ENCODE measurements at places on chromosomes 16 and 17.

- no peak for DNase-seq
Measured at GRCh38 chr16:59205403-59205802, 471.3 kb upstream of the GOT2 start.

DNA sequence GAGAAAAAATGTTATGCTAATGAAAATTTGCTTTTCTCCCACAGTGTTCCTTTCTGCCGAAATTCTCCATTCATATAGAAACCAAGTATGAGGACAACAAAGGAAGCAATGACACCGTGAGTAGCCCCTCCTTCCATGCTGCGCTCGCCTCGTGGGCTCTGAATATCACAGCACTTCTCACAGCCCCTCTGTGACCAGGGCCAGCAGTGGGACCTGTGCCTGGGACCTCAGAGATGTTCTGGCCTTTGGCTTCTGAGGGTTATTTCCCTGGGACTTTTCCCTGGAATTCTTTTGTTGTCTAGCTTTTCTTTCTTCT is 139.6 kb upstream of the NOL11 start:
- no peak for DNase-seq

DNA sequence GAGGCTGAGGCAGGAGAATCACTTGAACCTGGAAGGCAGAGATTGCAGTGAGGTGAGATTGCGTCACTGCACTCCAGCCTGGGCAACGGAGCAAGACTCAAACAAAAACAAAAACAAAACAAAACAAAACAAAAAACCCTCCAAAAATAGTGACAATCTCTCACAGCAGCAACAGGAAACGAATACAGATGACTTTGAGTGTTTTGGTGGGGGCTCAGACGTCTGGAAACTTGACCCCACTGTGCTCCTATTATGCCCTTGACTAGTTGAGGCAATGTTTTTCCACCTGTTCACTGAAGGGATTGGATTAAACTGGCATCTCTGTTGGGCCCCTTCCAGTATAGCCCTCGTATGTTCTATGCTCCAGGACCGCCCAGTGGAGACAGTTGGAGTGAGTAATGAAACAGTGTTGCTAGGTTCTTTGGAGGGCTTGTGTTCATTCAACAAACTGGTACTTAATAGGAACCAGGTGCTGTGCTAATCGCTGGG is 167.0 kb downstream of the UTP18 start:
- no peak for DNase-seq

DNA sequence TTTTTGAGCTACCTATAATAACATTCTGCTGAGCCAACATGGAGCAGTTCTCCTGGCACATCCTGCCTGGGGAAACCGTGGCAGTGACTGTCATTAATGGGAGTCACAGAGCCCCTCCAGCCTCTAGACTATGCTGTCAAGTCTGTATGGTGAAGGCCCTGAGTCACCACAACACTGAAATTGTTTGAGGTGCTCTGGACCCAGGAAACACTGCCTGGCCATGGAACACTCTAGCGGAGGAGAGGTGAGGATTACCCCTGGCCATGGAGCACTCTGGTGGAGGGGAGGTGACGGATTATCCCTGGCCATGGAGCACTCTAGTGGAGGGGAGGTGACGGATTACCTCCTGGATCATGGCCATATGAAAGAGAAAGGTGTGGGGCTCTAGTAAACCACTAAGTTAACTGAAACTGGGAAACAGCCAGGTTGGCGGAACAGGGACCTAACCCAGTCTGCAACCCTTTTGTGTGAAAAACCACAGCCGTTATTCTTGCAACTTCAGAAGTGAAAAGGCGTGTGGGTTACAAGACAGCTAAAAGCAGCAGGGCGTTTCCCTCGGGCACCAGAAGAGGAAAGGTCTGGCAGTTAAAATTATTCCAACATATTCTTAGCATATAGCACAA is 156.7 kb downstream of the KCNJ12 start:
- DNase-seq = no peak

DNA sequence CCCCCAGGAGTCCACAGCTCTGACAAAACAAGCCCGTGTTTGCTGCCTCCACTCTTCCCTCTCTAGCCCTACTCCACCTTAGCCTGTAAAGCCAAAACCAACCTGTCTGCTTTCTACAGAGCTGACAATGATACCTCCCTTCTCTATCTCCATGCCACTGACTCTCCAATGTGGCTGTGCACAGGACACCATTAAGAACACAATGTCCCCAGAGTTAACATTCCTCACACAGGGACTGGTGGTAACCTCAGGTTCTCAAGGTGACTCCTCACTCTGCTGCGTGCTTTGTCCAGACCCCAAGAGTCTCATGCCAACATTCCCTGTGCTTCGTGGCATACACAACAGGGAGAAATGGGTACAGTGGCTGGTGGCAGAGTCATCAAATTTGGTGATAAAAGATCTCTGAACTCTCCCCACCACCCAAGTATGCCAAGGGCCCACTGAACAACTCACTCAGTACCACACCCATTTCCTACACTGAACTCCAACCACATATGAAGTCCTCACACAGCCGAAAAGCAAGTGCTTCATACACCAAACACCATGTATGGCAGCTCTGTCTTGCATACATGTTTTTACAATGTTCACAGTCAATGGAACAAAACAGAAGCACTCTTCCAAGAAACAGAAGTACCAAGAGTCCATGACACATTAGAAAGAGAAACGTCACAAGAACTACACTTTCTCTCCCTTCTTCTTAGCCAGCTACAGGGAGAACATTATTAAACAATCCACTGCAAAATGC is 21.1 kb downstream of the CSNK2A2 start:
- no peak for DNase-seq

DNA sequence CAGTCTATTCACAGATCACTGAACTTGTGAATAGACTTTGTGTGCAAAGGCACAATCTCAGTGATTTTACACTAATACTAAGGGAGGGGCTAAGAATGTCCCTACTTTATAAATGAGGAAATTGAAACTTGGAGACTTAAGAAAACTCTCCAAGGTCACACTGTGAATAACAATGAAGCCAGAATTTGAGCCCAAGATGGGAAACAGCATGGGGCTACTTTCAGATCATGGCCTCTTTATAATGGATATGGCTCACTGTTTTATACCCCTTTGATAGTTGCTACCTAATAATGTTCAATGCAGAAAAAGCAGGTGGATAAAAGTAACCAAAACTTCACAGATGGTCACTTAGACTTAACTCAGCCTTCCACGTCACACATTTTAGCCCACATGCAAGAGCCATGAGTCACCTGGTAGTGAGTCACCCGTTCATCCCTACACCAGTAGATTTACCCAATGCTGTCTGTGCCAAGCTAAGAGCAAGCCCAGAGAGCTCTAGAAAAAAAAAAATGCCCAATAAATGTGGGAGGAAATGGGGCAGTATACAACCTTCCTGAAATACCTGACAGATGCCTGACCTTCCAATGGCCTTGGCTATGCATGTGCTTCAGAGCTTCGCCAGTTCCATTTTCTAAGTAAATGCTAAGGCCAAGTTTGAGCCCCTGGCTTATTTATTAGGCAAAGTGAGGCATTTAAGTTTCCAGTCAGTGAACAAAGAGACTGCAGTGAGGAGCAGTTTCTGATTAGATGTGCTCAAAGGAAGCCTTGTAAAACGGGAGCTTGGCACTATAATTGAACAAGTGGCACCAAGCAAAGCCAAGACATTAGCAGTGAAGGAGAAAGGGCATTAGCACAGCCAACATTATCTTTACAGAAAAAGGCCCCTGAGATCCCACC is 219.7 kb downstream of the TMEM114 start:
- no peak for DNase-seq

GRCh38 chr16:1788095-1788707 is 5.3 kb downstream of the IGFALS start:
- DNase-seq = no peak

DNA sequence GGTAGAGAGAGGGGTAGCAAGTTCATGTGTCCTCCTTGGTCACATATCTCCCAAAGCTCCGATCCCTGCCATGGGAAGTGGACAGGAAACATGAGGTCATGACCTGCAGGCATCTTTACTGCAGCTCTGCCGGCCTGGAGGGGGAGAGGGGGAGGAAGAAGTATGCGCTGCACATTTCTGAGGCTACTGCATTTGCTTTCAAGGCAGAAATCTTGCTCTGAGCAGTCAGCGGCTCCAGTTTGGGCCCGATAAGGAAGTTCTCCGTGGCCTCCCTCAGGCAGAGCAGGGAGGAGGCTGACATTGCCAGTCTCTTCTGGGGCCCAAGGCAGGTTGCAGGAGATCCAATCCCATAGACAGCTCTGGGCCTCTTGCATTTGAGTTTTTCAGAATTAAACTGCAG is 1.5 kb upstream of the NHERF1 start:
- DNase-seq = no peak

DNA sequence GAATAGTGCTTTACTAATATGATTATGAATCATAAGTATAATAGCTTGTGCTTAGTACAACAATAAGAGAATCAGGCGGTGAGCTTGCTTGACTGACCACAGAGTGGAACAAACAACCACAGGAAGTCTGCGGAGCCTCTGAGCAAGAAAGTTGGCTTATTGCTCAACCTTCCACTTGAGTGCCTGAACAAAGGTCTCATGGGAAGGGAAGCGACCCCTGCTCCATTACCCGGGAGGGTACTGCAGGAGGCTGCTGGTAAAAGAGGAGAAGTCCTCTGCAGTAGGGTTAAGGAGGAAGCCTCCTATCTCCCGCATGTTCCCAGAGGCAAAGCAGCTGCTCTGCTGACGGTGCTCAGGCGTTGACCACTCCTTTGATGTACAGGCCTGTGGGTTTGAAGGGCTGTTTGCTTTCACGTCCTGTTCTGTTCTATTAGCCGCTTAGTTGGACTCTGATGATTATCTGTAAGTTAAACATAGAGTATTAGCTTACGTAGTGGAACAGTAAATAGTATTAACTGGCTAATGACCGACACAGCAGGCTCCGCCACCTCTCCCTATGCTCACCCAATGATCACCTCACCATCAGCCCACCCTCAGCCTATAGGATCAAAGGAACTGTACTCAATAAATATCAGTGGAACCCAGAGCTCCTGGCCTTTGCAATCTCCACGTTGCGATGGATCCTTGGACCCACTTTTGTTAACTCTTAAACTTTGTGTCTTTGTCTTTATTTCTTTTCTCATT is 17.5 kb downstream of the ALOX15B start:
- no peak for DNase-seq

GRCh38 chr16:12057266-12057665 is 80.7 kb downstream of the SNX29 start:
- DNase-seq = no peak

GRCh38 chr16:49027420-49027819 is 254.2 kb downstream of the CBLN1 start:
- DNase-seq = no peak

DNA sequence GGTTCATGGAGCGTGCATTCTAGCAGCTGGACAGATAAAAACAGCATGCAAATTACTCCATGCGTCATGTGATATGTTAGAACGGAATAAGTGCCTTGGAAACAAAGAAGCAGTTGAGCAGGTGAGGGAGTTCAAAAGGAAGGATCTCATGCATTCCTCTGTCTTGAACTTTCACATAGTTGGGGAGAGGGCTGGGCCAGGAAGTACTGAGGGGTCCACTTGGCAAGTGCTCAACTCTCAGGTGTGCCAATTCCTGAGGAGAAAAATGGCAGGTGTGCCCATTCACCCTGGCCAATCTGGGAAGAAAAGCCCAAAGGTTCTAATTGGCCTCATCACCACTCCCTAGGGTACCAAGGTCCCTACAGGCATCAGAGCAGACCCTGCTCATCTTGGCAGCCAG is 67.7 kb downstream of the CES1 start:
- no peak for DNase-seq

DNA sequence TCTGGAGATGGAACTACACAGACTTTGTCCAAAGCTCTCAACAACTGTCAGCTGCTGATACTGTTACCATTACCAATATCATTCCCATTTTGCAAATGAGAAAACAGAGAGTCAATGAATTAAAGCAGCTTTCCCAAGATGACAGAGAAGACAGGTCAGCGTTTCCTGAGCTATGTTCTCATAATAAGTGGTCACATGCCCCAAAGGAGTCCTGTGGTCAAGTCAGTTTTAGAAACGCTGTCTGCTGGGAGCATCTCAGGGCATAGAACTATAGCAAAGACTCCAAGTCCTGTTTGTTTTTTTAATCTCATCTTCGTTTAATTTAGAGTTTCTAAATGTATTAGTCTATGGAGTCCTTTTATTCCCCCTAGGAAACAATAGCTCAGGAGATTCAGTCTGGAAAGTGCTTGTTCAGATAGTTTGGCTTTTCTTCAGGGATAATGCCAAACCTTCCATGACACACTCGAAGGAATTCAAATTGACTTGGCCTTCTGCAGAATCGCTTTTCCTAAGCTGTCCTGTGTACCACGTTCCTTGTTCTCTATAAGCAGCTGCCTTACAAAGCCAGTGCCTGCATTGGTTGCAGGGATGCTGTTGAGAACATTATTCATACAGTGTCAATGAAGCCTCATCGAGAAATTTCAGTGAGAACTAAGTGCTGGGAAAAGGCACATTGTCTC is 12.1 kb downstream of the CCDC42 start:
- DNase-seq = no peak

GRCh38 chr16:79752396-79752795 is 151.9 kb upstream of the MAF start:
- no peak for DNase-seq

GRCh38 chr16:8849411-8850011 is 19.3 kb downstream of the CARHSP1 start:
- no peak for DNase-seq

- no peak for DNase-seq
Measured at GRCh38 chr16:65570261-65570660, 448.4 kb upstream of the CDH11 start.

DNA sequence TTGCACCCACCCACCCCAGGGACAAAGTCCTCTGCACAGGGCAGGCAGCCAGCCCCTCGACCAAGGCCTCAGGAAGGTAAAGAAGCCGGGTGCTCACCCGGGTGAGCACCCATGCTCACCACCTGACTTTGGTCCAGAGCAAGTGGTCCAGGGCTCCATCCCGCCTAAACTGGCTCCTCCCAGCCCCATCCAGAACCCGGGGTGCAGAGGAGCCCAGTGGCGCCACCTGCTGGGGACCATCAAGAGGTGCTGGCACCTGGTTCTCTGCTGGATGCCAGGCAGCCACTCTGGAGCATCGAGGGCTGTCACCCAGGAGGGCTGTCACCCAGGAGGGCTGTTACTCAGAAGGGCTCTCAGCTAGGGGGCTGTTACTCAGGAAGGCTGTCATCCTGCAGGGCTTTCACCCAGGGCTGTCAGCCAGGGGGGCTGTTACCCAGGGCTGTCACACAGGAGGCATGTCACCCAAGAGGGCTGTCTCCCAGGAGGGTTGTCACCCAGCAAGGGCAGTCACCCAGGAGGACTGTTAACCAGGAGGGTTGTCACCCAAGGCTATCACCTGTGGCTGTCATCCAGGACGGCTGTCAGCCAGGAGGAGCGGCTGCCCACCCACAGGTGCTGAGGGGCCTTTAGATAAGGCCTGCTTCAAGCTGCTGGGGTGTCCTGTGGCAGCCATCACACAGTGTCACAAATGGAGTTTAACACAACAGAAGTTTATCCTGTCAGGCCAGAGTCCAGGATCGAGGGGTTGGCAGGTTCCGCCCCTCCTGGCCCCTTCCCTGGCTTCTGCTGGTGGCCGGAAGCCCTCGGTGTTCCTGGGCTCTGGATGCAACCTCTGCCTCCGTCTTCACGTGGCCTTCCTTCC is 98.5 kb downstream of the TNFRSF13B start:
- peak; percentile 84 for DNase-seq

DNA sequence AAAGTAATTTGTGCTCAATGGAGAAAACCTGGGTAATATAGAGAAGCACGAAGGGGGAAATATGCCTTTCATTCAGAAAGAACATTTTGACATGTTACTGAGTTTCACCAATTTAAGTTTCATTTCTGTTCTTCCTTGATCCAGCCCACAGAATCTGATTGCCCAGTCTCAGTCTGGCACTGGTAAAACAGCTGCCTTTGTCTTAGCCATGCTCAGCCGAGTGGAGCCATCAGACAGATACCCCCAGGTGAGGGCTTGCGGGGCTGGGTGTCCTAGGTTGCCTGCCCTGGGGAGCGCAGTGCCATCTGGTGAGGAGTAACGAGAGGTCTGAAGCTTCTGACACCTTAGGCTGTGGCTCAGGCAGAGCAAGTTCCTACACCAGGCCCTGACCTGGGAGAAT is 17.7 kb downstream of the DDX19A start:
- no peak for DNase-seq
